Renal pelvis (tissue), 12 donors: ENCODE measurements at places on chromosomes 7 and 10.
A peak's percentile ranks its signal among the peaks of the same experiment; 100 is the strongest.

- DNase-seq: no peak
Measured at GRCh38 chr10:49549640-49550346, 10.9 kb upstream of the ERCC6 start.

DNA sequence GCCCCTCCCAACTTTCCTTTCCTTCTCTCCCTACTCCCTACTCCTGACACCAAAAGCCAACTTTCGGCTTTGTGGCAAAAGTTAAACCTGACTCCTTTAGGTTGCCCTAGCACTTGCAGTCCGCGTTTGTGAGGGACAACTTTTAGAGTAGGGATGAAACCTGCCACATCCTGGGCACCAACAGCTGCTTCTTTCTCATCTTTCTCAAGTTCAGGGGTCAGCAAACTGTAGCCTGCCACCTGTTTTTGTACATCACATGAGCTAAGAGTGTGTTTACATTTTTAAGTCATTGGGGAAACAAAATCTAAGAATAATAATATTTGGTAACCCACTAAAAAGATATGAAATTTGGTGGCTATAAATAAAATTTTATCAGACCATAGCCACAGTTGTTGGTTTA lies 660.6 kb downstream of the KCNMA1 start:
- DNase-seq: no peak

DNA sequence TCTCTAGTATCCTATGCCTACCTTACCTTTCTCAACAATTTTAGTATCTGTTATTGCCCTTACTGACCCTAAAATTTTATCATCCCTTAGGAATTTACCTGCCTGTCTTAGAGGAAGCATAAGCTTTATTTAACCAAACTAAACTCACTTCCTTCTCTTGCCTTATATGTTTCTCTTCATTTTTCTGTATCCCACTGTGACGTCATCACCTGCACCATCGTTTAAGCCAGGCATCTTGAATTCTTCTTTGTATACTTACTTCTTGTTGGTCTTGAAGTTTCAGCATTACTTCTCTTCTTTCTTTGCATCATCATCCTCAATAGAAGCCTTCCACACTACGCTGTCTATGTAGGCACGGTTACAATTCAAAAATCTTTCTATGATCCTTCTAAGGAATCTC lies 231.0 kb upstream of the SMIM30 start:
- DNase-seq: no peak

- no peak for DNase-seq
Measured at GRCh38 chr7:104255194-104255593, 47.4 kb upstream of the ORC5 start.

DNA sequence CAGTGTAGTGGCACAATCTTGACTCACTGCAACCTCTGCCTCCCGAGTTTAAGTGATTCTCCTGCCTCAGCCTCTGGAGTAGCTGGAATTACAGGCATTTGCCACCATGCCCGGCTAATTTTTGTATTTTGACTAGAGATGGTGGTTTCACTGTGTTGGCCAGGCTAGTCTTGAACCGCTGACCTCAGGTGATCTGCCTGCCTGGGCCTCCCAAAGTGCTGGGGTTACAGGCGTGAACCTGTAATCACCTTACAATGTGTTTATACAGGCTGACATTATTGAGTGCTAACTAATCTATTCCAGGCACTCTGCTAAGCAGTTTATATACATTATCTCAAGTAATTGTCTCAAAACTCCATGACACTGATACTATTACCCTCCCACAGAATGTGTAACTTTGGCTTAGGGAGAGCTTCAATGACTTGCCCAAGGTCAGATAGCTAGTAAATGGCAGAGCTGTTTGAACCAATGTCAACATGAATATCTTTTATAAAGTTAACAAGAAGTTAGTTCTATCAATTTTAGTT lies 36.8 kb downstream of the KIFBP start:
- no peak for DNase-seq

GRCh38 chr7:118184565-118184940 lies 589 bp downstream of the LSM8 start:
- peak; percentile 15 for DNase-seq

DNA sequence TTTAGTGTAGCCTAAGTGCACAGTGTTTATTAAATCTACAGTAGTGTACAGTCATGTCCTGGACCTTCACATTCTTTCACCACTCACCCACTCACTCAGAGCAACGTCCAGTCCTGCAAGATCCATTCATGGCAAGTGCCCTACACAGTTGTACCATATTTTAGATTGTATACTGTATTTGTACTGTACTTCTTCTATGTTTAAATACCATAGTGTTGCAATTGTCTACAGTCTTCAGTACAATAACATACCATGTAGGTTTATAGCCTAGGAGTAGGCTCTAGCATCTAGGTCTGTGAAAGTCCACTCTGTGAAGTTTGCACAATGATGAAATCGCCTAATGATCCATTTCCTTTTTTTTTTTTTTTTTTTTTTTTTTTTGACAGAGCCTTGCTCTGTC lies 12.0 kb downstream of the EEPD1 start:
- no peak for DNase-seq

GRCh38 chr7:73338321-73338720 lies 10.4 kb downstream of the FKBP6 start:
- DNase-seq: no peak
